ENCODE measurements at places on chromosomes 1 and 21.

DNA sequence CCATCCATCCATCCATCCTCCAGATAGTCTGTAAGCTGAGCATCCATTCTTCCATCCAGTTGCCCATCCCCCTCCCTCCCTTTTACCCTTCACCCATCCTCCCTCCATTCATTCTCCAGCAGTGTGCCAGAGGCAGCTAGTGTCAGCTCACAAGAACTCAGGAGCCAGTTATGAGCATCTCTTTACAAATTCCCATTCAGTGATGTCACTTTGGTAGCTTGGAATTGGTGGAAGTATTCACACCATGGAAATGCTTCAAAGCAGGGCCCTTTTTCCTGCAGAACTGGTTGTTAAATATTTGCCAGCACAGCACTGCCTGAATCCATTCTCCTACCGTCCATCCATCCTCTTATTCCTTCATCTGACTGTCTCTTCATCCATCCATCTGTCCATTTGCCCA lies 72.5 kb downstream of the ARHGEF10L start:
- DNase-seq: no peak

DNA sequence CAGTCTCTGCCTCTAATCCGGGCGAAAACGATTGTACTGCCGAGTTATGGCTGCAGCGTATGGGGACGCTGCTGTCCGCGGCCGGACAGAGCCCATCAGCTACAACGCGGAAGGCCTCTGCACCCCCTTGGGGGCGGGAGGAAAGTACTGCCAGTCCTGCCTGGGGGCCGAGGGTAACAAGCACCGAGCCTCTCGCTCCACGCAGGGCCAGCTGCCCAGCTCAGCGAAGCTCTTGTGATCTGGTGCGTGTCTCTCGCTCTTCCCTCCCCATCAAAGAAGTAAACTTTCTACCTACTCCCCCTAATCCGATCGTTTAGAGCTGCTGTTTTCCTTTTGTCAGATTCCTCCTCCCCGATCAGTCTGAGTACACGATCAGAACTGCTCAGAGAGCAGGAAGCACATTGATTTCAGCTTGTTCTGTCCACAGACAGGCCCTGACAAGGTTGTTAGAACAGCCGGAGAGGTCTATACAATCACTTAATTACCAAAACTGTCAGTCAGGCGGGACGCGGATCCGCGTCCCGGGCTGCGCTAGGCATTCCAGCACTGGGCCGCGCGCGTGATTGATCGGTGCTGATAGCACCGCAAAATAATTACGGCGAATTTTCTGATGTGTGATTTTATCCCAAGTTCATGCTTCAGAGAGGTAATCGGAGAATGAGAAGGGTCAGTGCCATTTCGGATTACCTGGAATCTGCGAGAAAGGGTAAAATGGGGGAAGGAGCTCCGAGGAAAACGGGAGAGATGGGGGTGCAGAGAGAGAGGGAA lies 8.7 kb upstream of the BARHL2 start:
- no peak for DNase-seq

DNA sequence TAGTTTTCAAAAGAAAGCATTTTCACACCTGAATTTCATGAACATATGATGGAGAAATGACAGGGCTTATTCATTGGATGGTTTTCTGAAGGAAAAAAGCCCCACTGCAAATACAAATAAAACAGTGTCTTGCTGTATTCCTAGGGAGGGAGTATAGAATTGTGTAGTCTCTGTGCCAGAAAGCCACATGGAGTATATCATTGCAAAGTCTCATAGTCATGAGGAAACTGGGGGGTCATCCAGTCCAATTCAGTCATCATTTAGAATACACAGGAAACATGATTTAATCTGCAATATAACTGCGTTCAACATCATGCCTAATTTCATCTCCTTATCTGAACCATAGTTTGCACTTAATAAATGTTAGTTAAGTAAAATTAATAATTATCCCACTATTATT lies 222.3 kb downstream of the NTNG1 start:
- no peak for DNase-seq

DNA sequence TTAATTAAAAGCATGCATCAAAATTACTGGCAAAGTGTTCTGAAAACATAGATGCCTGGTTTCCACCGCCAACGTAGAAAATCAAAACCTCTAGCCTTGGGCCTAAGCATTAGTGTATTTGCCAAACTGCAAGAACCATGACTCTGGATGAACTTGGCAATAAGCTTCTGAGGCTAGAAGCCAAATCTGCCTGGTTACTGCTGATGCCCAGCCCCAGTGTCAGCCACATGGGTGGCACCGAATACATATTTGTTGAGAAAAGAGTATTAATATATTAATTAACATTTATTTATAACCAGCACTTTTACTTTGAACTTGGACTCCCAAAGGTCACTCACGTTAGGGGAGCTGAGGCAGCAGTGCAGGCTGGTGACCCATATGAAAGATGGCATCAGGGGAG lies 140.6 kb upstream of the HMGB4 start:
- DNase-seq: no peak

GRCh38 chr1:50419907-50420677 lies 3.2 kb downstream of the DMRTA2 start:
- no peak for DNase-seq

GRCh38 chr1:61162520-61163258 lies 80.3 kb downstream of the NFIA start:
- DNase-seq: no peak

- DNase-seq: no peak
These were observed 12.1 kb upstream of the GBP6 start for GRCh38 chr1:89351597-89352311.

DNA sequence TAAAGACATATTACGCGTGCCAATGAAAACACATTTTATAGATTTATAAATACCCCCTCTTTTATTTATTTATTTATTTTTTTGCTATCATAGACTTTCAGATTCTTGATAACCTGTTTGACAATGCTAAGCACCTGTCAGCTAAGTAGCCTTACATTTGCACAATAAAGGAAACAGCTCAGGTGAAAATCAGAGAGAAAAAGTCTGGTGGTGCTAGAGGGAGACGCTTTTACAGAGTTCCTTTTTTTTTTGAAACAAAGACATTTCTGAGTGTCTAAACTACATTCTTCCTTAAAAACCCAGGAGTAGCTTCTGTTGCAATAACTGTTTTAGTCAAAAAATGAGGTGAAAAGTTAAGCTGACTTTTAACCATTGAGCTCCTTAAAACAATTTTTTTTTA lies 1611.6 kb downstream of the NCAM2 start:
- no peak for DNase-seq

DNA sequence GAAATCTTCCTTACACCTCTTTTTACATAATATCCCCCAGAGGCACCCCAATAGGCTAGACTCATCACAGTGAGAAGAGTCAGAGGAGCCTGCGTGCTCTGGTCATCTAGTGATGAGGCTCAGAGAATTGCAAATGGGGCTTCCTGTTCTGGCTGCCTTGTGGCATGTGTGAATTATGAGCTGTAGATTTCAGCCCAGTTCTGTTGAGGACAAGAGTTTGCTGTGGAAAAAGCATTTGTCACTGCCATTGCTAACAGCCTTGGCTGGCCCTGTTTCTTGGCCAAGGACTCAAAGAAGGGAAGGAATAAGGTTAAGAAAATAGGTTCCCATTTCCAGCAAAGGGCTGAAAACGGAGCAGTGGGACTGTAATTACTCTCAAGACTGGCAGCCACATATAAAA lies 30.7 kb downstream of the MRAP start:
- no peak for DNase-seq

DNA sequence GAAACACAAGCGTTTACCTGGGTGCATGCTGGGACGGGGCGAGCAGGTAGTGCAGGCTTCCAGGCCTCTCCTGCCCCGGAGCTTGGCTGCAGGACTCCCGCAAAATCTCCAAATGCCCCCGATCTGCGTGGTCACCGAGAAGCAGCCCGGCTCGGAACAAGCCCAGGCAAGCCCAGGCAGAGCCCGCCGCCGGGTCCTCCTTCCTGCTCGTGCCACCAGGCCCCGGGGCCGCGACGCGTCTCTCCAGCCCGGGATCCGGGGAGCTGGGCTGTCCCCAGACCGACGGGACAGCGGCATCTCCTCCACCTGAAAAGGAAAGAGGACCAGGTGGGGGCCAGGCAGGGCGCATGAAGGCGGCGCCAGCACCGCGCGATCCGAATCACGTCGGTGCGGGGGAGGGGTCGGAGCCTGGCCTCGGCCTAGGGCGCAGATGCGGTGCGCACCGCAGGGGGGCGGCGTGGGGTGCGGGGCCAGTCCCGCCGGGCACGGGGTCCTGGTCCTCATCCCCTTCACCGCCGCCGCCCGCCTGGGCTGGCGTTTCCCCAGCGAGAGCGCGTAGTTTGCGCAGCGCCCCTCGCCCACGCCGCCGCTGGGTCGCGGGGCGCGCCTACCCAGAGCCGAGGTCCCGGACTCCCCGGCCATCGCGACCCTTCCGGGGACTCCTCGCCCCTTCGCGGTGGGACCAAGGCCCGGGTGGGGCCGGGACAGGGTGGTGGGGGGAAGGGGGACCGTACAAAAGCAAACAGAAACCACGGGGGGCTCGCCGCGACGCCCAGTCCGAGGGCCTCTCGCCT lies 52.4 kb upstream of the H6PD start:
- no peak for DNase-seq

GRCh38 chr1:8169364-8170058 lies 143.4 kb upstream of the ERRFI1 start:
- DNase-seq: no peak
